ENCODE measurements at places on chromosomes 5 and 9.

GRCh38 chr5:17379100-17379951, 118.7 kb upstream of the TAF11L2 start:
- DNase-seq: no peak

DNA sequence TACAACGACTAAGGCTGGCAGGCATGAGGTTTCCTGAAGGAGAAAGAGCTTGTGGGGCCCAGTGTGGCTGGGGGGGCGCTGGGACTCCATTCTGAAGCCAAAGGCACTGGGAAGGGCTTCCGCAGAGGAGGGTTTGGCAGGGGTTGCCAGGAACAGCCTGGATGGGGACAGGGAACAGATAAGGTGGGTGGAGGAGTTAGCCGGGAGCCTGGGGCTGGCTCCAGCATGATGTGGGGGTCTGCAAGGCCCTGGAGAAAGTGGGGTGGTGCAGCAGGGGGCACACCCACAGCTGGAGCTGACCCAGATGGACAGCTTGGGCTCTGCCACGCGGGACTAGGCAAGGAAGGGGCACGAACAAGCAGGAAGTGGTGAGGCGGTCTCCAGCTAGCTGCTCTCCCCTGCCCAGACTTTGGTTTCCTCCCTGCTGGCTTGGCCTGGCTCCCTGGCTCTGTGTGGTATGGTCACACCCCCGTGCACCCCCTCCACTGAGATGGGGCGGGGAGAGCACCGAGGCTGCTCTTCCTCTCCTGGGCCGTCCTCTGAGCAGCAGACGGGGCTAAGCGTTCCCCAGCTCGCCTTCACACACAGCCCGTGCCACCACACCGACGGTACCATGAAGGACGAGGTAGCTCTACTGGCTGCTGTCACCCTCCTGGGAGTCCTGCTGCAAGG, at the start of gene LTC4S:
Gene LTC4S, plus strand, starts transcription at position 519 of the 672 bp plus-strand sequence. Its CDS starts 95 bp downstream, at position 614.
- DNase-seq: no peak

DNA sequence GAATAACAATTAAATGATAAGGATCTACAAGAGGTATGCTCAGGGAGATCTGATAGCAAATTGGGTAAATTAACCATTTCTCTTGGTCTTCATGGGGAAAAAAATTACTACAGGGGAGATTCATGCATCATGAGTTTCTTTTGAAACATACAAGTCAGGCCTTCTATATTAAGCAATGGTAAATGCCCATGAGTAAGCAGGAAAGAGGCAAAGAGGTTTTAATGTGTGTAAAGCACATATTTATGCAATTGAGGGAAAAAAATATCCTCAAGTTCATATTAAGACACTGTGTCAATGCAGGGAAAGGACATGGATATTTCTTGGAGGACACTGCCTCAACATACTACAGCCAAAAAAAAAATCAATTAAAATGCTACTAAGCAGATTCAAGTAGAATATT, 73.4 kb upstream of the NR4A3 start:
- DNase-seq: no peak

GRCh38 chr9:99823681-99824377, 2.1 kb downstream of the NR4A3 start:
- DNase-seq: peak; percentile 51

GRCh38 chr9:110081395-110081794, 126.6 kb downstream of the C9orf152 start:
- no peak for DNase-seq

DNA sequence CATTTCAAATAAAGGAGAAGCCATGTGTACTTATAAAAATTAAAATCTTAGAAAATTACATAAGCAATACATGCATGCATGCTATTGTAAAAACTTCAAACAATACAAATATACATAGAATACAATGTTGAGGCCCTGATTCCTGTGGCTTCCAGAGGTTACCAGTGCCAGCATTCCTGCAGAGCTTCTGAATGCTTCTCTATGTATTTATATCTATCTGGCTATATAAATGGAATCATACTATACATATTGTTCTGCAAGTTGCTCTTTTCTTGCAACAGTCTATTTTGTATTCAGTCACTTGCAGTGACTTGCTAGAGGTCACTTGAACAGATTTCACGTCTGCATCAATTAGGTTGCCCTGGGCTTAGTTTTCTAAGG, 3.2 kb upstream of the IL12B start:
- DNase-seq: no peak

DNA sequence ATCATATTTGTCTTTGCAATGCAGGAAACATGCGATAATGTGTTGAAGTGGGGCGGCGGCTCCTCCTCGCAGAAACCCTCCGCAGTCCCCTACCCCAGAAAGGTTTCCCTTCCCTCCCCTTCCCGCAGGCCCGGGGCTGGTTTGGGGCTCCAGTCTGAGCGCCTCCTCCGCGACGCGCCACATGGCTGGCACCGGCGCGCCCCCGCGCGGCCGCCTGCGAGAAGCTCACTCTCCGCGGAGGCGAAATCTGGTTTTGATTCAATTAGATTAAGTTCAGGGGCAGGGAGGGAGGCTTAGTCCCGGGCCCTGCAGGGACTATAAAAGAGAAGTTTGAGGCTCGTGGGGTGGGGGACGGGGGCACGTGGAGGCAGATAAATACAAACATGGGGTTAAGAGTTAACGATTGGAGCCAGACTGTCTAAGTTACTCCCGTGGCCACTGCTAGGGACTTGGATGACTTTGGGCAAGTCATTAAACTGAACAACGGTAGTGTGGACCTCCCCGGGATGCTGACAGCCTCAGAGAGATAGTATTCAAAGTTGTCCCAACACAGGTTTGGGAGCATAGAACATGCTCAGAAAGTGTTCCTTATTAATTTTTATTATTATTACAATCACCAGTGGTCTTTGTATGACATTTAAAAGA, 69.4 kb downstream of the MSX2 start:
- peak; percentile 25 for DNase-seq

GRCh38 chr9:134437403-134438194, 111.3 kb downstream of the RXRA start:
- DNase-seq: no peak

DNA sequence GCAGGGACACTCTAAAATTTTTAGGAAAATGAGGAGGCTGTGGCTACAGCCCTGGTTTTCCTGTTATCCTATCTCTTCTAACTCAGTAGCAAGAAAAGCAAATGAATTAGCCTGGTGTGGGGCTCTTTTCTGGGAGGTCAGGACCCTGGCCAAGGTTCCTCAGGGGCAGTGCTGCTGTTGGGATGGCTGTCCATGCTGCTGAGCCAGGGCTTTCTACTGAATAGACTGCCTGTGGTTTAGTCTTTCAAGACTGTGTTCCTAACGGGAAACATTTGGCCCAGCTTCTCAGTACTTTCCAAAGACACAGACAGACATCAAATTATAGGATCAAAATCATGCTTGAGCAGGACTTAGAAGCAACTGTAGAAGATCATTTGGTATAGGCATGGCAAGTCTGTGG, 18.1 kb downstream of the TNC start:
- DNase-seq: no peak

GRCh38 chr5:137778772-137779564, 24.8 kb upstream of the HNRNPA0 start:
- no peak for DNase-seq

- DNase-seq: no peak
Measured at GRCh38 chr9:135289081-135289491, 190.5 kb upstream of the PPP1R26 start.

DNA sequence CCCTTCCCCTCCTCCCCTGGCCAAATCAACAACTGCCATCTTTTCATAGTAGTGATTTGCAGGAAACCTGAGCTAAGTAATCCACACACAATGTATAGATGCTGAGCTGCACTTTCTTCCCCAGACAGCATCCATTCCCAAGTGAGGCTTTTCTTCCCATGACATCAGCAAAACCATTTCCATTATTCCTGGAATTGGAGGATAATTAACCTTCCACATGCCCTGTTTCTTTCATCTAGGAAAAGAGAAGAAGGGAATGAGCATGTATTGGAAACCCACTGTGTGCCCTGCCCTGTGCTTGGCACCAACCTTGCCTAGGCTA, 268.0 kb downstream of the ZSWIM6 start:
- no peak for DNase-seq

DNA sequence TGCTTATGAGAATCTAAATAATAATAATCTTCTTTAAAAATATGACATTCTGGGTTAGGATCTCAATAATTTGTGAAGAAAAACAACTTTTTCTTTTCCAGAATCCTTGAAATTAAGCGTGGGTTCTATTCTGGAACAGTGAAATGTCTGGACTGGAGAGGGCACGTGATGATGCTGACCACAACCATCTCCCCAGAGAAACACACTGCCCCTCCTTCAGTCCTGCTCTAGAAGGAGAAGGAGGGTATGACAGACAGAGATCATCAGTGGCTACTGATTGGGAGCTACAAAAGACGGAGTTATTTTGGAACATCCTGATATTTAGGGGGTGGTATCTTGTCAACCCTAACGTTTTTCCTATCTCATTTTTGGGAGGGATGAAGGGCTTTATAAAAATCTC, 40.2 kb downstream of the MEF2C start:
- no peak for DNase-seq

GRCh38 chr9:27732494-27732893, 159.2 kb upstream of the C9orf72 start:
- DNase-seq: no peak

DNA sequence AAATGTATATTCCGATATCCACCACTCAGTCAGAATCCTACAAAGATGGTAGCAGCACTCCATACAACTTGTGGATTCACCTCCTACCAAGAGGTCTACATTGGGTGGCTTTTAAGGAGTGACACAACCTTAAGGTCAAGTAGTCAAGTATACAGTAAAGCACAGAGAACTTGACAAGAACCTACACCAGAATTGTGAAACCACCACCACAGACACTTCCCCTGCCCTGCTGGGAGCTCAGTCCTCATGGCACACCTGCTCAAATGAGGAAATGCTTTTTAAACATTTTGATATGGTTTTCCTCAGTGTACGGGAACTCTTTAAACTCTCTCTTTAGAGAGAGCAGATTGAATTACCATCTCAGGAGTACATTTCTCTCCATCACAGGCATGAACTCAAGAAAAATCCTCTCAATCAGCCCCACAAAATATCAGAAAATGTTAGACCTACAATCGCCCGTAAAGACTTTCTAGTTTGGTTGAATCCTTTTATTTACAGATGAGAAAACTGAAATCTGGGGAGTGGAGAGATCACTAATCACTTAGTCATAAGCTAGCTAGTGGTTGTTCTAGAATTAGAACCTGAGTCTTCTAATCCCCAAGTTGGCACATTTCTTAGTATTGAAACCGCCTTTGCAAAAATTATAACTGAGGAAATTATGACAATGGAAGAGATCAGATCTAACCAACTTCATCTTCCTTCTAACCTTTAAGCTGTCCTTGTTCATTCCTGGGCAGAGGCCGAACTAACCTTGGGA, 38.5 kb upstream of the NR4A3 start:
- no peak for DNase-seq

GRCh38 chr9:111852291-111852690, 44.3 kb upstream of the UGCG start:
- DNase-seq: no peak

DNA sequence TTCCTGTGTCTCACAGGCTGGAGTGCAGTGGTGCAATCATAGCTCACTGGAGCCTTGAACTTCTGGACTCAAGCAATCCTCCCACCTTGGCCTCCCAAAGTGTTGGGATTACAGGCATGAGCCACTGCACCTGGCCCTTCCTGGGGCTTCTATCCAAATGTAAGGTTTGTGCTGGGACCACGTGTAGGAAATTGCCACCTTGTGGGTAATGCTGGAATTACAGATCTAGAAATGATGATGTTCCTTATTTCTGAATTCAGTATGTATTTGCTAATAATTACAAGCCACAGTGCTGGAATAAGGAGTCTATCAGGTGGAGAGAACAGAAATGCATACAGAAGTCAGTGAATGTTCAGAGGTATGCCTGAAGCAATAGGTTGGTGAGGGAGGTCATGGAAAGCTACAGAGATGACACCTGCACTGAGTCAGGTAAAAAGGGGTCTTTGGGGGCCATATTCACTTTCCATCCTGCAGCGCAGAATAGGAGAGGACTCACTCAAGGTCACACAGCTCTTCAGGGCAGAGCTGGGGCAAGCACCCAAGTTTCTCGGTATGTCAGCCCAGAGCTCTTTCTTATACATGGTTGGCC, 8.8 kb upstream of the IGFBPL1 start:
- DNase-seq: no peak

GRCh38 chr5:11815916-11816315, 88.3 kb downstream of the CTNND2 start:
- DNase-seq: no peak

DNA sequence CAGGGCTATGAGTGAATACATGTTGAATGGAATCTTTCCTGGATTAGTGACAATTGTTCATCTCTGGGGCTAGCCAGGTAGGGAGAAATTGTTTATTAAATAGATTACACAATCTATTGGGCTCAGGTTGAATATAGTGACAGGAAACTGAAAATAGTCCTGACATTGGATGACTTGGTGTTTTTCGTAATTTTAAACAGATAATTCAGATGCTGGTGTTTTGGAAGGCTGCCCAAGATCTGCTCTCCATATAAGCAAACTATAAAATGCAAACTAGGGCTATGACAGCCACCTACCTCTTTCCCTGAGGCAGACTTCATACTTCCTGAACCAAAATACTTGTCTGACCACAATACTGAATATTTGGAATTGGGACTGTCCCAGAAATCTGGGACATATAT, 99.1 kb downstream of the ENC1 start:
- no peak for DNase-seq

DNA sequence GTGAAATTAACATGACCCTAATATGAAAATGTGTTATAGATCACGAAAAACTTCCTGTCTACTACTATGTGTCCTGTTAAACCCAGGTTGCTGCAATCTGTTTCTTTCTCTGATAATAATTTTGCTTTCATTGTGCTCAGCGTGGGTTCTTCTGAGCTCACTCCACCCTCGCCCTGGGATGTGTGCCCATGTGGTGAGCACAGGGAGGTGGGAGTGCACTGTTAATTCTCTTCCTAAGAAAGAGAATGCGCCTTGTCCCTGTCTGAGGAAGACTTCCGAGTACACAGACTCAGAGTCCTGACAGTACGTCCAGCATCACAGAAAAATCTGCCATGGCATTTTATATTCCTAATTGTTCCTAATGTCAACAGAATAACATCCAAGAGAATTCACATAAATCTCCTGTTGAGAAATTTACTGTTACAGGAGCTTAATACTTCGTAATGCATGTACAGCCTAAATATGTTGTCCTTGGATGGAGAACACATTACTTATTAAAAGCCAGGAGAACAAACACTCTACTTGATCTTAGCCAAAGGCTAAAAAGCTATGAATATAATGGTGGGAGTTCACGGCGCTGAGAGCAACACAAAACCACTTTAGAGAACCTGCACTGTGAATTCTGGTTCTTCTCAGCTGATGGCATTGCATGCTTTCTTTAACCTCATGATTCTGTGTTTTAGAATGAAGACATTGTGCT, 102.6 kb downstream of the PDE4D start:
- DNase-seq: no peak

DNA sequence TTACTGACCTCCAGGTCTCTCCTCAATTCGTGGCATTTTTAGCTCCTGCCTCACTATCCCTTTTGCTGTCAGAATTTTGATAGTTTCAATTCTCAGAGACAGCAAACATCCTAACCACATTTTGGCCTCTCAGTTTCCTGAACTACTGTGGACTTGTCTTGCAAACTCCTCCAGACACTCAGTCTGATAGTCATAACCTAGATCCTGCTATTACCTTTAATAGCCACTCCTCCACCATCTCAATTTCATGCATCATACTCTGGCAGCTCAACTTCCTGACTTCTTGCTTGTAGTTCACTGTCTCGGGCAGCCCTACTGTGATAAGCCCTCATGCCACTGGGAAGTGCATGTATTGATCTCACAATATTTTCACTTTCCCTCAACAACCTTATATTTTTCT, 481.8 kb upstream of the CDH18 start:
- DNase-seq: no peak
